ENCODE measurements at places on chromosomes 6 and 20.

- DNase-seq = no peak
Measured at GRCh38 chr6:37204014-37204751, 34.2 kb downstream of the PIM1 start.

- no peak for DNase-seq
Measured at GRCh38 chr6:54102238-54102637, 9.0 kb upstream of the MLIP start.

DNA sequence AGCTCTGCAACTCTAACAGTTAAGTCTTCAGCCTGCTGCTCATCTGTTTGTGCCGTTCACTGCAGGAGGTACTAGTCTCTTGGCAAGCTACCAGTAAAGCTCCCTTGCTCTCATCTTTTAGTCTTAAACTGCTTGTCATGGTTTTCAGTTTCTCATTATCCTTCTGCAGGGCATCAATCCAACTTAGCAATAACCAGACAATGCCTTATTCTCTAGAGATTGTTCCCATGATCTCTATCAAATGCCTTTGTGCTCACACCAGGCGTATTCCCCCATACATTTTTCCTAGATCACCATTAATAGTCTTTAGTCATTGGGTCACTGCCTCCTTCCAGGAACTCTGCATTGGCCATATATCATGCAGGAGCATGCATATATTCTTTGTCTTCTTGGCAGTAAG lies 171.3 kb downstream of the GRM1 start:
- no peak for DNase-seq

DNA sequence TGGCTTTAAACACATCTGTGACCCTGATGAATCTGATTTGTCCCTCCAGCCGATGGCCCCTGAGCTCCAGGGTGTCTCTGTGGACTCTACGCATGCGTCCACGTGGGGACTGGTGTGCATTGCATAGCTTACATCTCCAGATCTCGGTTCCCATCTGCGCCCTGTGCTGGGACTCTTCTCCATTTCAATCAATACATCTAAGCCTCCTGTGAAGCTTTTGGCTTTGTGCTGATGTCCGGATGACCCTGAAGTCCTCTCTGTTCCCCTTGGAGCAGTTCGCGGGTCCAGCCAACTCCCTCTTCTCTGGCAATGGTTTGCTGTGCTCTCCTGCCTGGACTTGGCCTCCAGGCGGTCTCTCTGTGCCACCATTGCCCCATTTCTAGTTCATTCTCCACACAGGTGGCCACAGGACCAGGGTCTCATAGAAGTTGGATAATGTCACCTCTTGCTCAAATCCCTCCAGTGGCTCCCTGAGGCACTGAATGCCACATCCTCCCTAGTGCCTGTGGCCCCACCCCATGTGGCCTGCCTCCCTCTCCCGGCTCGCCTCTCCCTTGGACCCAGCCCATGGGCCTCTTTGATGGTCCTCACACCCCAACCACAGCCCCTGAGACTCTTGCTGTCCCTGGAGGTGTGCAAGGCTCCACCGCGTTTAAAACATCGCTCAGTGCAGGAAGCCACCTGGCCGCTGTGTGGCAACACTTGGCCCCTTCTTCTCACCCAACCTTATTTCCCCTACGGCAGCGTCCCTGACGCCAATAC lies 155.4 kb downstream of the SYCP2 start:
- DNase-seq = no peak

GRCh38 chr6:81766482-81767069 lies 14.1 kb upstream of the TENT5A start:
- DNase-seq = no peak

DNA sequence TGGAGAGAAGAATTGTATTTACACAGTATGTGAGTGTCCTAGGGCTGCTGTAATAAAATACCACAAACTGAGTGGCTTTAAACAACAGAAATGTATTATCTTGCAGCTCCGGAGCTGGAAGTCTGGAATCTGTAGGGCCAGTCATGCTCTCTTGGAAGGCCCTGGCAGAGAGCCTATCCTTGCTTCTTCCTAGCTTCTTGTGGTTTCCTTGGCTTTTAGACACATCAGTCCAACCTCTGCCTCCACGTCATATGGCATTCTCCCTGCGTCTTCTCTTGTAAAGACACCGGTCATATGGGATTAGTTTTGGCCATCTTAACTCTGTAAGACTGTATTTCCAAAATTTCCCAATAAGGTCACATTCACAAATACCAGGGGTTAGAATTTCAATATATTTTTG lies 10.8 kb downstream of the FNDC1 start:
- no peak for DNase-seq

DNA sequence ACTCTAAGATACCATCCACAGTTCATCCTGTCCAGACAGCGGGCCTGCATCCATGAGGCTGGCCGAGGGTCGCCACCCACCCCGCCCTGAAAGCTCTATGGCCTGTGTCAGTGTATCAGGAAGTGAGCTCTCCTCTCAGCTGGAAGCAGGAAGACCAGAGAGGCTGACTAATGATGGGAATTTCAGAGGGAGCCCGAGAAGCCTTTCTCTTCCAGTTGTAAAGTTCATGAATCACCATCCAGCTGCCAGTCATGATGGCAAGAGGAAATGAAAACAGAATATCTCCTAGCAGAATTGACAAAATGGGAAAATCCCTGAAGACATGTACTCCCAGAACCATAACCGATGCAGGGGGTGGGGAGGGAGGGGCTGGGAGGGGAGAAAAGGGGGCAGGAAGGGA lies 109.6 kb upstream of the RPS6KA2 start:
- DNase-seq = no peak

DNA sequence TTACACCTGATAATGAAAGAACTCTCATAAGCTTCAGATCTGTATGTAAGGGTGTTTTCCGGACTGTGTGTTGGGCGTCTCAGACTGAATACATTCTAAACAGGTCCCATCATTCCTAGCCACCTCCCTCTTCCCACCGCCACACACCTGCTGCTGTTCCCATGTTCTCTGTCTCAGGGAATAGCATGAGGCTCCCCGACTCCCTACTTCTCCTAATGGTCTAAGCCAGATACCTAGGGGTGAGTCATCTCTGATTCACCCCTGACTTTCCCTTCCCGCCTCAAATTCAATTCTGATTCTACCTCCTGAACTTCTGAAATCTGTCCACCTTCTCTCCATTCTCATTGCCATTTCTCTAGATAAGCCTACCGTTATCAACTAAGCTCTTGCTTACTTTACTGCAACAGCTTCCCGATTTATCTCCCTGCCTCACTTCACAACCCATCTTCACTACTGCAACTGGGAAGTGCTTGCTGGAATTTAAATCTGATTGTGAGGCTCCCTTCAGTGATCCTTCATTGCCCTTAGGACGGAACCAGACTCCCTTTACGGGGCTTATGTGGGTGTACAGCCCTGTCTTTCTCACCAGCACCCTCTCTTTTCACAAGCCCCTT lies 1.6 kb downstream of the TMEM14A start:
- DNase-seq = no peak

GRCh38 chr6:43962458-43962857 lies 164.8 kb downstream of the MRPL14 start:
- DNase-seq = no peak

DNA sequence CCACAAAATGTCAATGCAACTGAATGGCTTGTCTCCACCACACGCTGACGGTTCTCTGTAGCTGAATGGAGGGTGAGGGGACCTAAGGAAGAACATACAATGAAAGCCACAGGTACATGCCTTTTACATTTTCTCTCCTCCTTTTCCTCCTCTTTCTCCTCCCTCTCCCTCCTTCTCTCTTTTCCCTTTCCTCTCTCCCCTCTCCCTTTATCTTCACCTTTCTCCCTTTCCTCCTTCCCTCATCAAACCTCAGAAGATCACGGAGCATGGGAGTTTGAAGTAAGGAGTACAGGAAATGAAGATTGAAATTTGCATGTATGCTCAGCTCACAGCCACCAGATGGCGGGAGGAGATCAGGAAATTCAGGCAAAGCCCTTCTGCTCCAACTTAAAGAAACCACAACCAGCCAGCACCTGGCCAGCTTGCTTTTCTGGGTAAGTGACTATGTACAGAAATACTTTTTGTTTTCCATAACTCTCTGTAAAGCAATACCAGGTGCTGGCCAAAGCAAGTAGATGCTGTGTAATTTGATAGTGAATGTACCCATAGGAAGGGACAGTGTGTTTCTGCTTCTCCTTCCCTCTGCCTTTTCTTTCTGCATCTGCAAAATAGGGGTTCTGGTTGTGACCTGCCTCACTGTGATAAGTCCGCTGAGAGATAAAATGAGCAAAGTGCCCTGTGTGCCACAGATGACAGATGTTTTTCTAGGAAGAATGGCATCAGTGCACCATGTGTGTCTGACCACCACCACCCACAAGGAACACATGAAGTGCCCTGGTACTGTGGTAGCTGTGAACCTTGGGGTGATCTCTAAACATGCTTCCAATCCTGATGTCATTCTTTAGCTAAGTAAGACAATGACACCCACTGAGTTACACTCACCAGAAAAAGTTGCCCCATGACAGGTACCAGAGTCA lies 18.6 kb upstream of the FOXO3 start:
- DNase-seq = no peak

GRCh38 chr20:45888681-45889080 lies 1.3 kb upstream of the SPATA25 start:
- no peak for DNase-seq

GRCh38 chr6:110178626-110179405 lies 654 bp downstream of the WASF1 start:
- peak; percentile 30 for DNase-seq

GRCh38 chr6:167951781-167952511 lies 45.5 kb upstream of the KIF25 start:
- DNase-seq = no peak

DNA sequence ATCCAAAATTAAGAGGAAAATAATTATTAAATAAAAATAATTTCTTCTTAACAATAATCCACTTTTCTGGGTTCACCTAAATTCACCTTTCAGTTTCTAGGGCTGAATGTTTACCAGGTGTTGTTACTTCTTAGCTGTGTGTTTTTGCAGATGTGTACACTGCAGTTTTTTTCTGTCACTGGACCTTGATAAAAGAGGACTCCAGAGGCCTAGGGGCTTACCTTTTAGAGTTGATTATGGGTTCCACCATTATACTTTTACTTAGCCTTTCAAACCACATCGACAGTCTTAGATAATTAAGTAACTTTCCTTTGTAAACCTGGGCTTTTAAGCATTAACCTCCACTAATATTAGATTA lies 766.5 kb downstream of the BCKDHB start:
- DNase-seq = no peak

- no peak for DNase-seq
Measured at GRCh38 chr6:138157986-138158638, 3.6 kb upstream of the ARFGEF3 start.

GRCh38 chr6:158611541-158612370 lies 32.8 kb downstream of the DYNLT1 start:
- DNase-seq = no peak

DNA sequence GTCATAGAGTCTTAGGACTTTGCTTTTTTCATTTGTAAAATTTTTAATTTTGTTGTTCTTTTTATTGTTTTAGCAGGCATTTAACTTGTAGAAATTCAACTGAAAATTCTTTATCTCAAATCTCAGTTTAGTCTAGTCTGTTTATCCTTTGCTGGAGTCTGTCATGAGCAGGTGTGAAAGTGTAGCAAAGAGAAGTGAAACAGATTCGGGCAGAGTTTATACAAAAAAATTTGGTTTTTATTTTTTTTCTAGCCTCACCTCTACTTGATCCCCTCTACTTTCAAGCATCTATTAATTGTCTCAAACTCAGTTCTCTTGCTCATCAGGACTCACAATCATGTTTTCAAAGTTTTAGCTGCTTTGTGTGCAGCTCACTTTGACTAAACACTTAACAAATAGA lies 655.2 kb downstream of the HDGFL1 start:
- DNase-seq = no peak

- DNase-seq = no peak
Measured at GRCh38 chr6:159602431-159603041, 90.5 kb downstream of the SOD2 start.

DNA sequence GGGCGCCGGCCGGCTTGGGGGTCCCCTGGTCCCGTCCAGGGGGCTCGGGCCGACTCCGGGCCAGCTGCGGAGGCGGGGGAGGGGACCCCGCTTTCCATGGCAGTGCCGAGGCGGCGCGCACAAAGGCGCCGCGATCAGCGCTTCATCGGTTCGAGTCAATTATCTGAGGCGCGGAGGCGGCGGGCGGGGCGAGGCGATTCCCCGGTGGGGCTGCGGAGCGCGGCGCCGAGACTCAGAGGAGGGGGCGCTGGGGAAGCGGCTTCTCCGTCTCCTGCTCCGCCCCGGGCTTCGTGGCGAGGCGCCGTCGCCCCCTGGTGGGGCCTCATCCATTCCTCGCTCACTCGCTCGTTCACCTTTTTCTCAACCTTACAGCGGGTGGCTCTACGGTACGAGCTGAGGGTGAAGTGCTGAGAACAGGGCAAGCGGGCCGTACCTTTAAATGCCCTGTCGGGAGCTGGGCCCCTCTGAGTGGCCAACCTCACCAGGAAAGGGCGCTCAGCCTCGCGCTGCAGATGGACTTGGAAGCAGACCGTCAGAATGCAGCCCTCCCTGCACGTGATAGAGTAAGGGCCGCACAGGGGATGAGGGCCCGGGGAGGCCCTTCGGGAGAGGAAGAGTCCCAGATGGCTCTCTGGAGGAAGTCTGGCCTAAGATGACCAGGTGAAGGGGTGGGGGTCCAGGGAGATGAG lies 39.9 kb downstream of the SLC52A3 start:
- peak; percentile 8 for DNase-seq

GRCh38 chr6:160031871-160032270 lies 63.0 kb downstream of the IGF2R start:
- DNase-seq = no peak

GRCh38 chr20:1994627-1995026 lies 769 bp upstream of the PDYN start:
- DNase-seq = no peak

DNA sequence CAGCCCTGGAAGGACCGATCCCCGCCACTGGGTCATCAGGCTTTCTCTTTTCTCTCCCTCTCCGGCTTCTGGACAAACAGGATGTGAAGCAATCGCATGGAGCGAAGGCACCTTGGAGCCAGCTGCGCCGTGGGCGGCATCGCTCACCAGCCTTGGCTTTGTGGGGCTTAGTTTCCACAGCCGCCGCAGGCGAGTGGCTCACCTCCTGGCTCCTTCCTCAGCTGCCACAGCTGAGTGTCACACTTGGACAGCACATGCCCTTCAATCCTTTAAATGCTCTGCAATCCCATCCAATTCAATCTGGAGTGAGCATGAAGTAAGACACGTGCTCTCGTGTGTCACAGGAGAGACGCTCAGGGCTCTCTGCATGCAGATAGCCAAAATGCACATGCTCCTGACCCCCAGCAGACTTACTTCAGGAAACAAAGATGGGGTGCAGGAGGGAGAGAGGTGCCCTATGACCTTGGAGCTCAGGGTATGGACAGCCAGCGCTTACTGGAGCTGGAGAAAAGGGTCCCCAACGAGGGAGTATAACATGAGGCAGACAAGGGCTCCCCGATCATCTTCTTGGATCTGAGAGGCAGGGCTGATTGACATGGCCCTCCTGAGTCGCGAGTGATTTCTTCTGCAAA lies 70.9 kb downstream of the BMP7 start:
- DNase-seq = no peak

GRCh38 chr6:79101164-79101563 lies 23.1 kb upstream of the PHIP start:
- DNase-seq = no peak
